Activated naive CD4-positive, alpha-beta T cell treated with anti-CD3 and anti-CD28 coated beads, Interleukin-2, amount 50 U/mL, for 16 hours (primary cell): ENCODE measurements at places on chromosomes 12 and 14.

GRCh38 chr14:68966872-68967301, 12.2 kb downstream of the ACTN1 start:
- no peak for DNase-seq

GRCh38 chr14:74488786-74489397, 4.2 kb downstream of the NPC2 start:
- DNase-seq, result no peak

GRCh38 chr12:128621304-128621703, 202.5 kb downstream of the SLC15A4 start:
- no peak for DNase-seq

- no peak for DNase-seq
These were observed 25.0 kb downstream of the SLC25A21 start for GRCh38 chr14:37147310-37147880.

- DNase-seq, result no peak
These were observed 118.1 kb upstream of the LGR5 start for GRCh38 chr12:71321531-71321930.

DNA sequence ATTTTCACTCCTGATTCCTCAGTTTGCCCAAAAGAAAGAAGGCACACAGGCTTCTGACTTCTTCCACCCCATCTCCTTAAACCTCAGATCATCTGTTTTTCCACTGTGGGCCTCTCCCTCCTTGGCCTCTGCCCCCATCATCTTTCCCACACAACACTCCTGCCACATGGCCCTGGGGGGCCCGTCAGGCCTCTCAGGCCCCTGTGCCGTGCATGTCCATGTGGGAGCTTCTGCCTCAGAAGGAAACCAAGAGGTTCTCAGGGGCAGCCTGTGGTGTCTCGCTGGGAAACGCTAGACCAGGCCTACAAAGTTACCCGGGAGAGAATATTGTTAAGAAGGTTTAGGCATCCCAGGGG, 8.0 kb downstream of the KLHL33 start:
- no peak for DNase-seq

GRCh38 chr14:62934439-62934838, 110.8 kb downstream of the KCNH5 start:
- DNase-seq, result no peak

GRCh38 chr14:79378020-79378419, 833.3 kb downstream of the DIO2 start:
- no peak for DNase-seq

DNA sequence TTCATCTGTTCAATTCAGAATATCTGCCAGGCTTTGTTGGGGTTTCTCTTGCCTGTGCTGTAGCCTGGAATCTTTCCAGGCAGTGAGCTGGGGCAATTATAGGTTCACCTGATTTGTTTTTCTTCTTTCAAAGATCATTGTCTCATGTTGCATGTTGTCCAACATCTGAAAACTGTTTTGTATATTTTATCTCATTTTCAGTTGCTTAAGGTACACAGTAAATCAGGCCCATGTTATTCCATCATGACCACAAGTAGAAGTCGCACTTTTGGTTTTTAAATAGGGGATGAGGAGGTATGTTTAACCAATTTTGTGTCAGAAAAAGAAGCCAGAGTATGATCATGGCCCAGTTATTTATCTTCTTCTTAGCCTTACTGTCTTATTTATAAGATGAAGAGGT, 24.9 kb upstream of the FUT8 start:
- DNase-seq, result no peak

GRCh38 chr14:55366271-55366670, 45.4 kb downstream of the ATG14 start:
- no peak for DNase-seq

DNA sequence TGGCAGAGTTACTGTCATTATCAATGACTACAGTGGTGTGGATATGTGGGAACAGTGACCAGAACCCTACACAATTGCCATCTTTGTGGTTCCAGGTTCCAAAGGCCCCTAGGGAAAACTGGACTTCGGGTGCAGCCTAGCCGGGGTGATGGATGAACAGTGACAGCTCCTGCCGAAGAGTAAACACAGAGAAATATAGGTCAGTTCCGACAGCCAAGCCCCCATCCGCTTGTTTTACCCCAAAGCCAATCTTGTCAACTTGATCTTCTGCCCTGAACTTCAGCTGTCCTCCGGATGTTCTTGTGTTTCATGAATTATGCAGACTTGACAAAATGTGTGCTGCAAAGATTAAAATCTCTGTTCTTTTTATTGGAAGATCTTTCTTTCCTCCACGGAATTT, 200.4 kb upstream of the SRRM4 start:
- DNase-seq, result no peak

DNA sequence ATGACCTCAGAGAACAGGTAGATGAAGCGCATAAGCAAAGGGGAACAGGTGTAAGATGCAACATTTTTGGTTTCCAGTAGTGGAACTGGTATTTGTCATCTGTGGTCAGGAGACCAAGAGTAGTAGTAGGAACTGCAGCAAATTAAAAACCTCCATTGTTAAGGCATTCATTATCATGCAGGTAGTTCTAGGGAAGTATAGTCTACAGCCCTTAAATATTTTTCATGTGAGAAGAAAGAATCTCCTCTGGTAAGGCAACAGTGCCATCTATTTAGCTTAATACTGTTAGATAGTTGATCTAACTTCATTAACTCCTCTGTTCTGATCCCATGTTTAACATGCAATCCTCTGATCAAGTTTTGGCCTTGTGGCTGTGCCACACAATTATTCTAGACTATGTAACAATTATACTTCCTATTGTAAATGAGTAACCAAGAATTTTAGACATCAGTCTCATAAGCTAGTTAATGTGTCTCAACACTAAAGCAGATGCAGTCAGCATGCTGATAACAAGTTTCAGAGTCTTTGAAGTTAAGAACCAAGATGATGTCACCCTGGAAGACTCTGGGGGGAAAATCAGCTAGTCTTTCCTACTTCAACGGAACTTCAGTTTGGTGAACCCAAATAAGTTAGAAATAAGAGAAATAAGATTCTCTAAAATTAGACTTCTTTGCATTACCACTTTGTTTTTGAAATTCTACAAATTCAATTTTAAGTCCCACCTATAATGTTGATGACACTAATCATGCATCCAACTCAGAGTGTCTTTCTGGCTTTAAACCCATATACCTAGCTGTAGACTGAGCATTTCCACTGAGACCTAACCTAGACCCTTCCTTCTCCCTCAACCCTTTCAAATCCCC, 70.9 kb downstream of the STXBP6 start:
- DNase-seq, result no peak
